ENCODE measurements at places on chromosomes 11 and 22.

DNA sequence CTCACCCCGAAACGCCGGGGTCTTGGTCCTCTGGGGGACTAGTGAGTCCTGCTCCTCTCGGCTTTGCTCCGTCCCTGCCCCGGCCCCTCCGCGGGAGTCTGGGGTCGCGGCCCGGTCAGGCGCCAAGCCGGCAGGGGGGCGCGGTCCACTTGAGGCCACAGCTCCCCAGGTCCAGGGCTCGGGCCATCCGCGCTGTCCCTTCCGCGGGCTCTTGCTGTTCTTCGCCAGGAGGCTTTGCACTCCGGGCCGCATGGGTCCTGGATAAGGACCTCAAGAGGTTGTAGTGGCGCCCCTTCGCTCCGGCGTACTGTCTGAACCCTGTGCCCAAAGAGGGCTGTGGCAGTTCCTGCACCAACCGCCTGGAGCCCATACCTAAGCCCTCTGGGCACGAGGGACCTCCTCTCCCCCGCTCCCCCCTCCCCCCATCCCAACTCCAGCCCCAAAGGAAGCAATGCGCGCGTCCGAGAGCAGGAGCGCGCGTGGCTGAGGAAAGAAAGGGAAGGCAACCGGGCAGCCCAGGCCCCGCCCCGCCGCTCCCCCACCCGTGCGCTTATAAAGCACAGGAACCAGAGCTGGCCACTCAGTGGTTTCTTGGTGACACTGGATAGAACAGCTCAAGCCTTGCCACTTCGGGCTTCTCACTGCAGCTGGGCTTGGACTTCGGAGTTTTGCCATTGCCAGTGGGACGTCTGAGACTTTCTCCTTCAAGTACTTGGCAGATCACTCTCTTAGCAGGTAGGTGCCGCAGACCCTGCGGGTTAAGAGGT, at the start of gene ADM:
Gene ADM, plus strand, starts transcription at position 579 of the 767 bp plus-strand sequence. CDS start 628 bp downstream, outside the sequence.
- DNase-seq = peak; percentile 62

- peak; percentile 19 for DNase-seq
Observed at GRCh38 chr22:23068832-23069385, 1.4 kb upstream of the GNAZ start.

DNA sequence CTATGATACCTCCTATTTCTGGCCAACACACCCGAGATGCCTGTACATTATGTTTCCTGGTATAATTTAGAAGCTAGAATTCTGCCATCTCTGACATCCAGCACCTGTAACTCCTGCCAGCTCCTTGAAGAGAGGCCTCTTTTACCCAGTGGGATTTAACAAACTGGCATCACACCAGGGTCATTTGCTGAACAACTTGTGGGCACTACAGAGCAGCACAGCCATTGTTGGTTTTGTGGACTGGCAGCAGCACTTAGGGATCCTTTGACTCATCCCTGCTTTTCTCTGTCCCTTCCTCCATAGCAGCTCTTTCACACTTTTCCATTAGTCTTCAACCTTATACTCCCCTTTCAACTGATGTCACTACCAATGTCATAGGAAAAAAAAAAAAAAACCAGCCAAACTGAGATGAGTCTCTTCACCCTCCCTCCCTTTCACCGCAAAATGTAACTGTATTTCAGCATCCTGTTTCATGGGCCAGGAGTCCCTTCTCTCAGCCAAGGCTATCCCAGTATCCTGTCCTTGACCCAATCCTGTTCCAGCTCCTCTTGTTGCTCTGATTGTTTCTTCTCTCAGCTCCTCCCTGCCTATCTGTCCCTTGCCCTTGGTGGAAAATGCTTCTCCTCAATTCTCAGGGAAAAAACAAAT, 68.7 kb downstream of the PPFIBP2 start:
- DNase-seq = no peak

GRCh38 chr11:15901790-15902189, 454.6 kb downstream of the SOX6 start:
- DNase-seq = no peak

DNA sequence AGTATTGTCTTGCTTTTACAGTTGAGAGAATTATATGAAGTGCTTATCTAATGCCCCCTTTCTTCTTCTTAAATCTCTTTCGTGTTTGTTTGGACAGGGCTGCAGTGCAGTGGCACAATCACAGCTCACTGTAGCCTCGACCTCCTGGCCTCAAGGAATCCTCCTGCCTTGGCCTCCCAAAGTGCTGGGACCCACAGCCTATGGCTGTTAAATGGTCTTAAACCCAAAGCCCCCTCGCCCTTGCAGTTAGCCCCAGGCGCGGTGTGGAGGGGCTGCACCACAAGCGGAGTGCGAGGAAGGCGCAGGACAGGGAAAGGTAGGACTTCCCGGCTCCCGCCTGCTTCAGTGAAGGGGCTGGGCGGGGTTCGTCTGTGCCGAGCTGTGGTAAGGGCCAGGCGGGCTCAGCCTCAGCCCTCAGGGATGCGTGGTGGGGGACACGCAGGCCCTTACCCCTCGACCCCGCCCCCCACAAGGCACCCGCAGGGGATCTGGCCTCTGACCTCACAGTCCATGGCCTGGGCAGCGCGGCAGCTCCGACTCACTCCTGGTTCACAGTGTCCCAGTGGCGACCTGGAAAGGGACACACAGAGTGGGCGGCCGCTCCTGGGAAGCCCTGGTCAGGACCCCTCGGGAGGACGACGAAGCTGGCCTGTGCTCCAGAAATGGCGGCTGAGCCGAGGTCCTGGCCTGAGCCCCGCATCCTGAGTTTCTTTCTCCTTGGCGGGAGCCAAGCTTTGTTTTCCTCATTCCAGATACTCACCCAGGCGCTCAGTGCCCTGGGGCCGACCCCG, 24.5 kb downstream of the BID start:
- DNase-seq = no peak

DNA sequence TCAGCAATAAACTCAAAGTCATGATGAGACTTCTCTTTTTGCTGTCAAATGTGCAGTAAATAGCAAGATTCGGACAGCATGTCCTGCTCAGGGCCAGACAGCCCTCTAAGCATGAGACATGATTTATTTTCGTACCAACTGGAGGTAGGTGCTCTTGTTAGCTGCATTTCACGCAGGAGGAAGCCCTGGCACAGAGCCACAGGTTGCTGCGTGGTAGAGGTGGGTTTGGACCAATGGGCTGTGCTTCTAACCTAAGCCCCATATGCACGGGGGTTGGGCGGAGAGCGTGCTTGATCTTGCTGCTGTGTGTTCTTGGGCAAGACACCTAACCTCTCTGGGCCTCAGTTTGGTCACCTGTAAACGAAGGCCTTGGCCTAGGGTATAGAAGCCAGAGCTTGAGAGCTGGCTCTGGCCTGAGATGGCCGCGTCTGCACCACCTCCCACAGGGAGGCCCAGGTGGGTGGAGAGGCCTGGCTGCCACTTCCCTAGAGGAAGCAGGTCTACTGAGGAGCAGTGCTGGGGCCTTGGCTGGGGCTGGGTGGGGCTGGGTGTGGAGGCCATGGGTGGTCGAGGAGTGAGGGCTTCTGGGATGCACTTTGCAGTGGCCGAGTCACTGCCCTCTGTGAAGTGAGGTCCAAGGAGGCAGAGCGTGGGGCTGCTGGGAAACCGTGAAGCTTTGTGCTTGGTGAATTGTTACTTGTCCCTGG, 38.5 kb upstream of the GRAMD4 start:
- DNase-seq = no peak

DNA sequence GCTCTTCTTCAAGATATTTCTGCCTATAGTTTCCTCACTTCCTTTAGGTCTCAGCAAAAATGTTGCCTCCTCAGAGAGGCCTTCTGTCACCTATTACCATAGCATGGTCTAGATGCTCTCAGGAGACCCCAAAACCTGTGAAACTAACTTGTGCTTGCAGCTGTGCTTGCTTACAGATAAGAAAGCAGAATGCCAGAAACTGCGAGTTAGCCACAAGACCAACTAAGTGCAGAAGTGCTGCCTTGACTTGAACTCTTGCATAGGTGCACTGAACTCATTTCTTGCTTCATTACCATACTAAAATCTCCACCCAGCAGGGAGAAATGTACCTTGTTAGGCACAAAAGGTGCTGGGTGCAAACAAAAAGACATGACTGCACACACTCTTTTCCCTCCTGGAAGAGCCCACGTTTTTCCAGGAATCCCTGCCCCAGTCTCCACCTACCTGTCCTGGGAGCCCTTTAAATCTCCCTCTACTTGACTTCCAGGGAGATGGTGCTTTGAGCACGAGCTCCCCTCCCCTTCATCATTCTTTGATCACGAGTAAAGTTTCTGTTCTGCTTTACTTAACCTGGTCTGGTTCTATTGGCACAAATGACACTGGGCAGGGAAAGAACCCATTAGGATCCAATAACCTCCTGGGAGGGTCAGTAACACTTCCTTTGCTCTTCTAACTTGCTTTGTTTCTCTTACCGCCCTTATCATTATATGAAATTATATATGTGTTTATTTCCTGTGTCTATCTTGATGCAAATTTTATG, 137.7 kb upstream of the DDI1 start:
- DNase-seq = no peak

DNA sequence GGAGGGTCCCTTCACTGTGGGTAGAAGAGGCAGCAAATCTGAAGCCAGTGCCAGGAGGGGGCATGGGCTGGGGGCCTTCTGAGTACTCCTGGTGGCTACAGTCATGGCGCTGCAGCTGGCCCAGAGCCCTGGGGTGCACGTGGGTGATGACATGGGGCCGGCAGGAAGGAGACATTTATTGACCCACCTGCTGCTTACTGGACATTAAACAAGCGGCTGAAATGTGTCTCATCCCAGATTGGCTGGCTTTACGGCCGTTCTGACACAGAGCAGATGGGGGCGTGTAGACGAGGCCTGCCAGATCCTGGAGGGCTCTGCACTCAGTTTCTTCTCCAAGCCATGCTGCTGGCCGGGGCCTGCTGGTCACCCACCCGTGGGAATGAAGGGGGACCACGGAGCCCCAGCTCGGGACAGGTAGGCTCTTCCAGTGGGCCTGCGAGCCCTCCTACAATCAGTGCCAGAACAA, 906.9 kb downstream of the BRD1 start:
- peak; percentile 8 for DNase-seq

DNA sequence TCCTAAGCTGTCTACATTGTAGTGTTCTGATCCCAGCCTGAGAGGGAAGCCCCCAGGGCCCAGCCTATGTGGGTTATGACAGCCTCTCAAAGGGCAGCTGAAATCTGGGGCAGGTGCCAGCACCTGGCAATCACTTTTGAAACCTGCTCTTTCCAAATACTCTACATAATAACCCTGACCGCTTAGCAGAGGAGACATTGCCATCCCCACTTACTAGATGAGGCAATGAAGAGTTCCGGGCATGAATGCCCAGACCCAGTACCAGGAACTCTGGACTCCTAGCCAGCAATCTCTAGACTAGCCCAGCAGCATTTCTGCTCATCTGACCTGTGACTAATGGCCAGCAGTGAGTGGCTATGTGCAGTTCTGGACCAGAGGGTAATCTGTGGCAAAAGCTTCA, 412.4 kb upstream of the CADM1 start:
- no peak for DNase-seq

DNA sequence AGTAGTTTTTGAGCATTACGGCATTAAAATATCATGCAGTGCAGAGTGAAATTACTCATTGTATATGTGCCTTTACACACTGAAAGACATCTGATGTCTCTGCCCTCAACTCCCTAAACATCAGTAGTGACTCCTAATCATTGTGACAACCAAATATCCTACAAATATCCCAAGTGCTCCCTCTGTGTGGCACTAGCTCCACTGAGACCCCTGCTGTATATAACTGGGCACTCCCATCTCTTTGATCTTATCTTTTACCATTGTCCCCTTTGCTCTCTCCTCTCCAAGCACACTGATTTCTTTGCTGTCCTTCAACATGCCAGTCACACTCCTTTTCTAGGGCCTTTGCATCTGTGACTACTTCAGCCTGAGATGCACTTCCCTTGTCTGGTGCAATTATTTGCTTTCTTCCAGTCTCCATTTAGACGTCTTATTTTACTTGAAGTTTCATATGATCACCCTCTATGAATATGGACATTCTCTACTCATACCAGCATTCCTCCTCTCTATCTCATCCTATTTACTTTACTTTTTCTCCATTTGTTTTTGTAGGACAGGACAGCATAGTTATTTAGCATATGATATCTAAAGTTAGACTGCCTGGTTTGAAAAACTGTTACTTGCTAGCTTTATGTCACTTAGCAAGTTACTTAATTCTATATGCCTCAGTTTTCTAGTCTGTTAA, 2.4 kb downstream of the SLC5A12 start:
- DNase-seq = no peak

DNA sequence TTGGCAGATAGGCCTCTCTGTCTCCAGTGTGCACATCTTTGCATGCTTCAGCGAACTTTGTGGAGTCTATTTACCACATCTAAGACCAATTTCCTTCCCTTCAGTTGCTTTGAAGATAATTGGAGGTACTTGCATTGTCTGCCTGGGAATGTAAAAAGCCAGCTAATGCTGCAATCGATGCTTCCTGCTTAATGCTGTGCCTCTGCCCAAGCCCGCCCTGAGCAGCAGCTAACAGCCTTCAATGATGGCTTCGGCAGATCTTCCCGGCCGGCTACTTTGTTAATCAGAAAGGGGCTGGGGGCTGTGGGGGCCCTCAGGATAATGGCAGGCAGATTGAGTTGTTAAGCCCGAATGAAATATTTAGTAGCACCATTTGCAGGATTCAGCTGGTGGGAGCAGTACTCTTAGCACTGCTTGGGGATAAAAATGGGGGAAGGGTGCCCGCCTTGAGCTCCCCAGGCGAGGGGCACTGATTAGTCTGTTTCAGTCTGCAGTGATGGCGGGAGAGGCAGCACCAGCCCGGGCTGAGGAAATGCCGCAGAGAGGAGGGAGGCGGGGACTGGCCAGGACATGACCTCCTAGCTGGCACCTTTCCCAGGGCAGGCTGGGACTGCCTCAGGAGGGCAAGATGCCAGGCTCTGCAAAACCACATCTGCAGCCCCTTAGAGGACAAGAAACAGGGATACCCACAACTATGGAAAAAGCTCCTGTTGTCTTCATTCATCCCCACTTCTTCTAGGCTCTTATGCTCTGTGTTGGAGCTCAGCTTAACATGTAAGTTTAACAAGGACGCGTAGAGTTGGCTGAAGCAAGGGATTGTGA, 460.0 kb downstream of the BUD13 start:
- DNase-seq = no peak

DNA sequence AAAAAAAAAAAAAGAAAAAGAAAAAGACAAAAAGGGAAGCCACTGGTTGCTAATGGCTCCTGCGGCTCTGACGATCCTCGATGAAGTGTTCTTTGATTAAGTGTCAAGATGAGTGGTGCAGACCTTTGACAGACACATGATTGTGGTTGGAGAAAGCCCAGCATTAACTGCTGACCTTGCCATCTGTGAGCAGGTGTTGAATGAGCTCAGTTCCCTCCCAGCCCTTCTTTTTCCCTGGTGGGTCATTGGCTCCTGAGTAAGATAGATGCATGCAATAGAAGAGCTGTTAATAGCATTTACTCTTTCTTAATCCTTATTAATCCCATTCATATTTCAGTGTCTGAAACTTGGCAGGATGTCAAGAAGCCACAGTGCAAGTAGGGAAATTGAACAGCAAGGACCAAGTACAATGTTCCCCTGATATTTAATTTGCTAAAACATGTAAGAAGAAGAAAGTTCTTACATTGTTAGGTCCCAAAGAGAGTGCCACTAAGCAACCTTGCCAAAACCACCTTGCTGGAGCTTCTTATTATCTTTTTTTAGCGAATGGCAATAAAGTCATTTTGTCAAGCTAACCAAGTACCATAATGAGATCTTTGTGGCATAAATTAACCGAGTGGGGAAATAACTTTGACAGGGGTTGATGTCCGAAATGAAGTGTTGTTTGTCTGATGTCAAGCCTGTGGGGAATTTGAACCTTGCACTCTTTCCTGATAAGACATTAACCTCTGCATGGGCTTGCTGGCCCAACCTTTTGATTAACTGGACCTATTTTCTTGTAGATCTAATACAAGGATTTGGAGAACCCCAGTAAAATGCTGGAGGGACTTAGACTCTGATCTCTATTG, 113.7 kb downstream of the PTPRJ start:
- DNase-seq = no peak

- no peak for DNase-seq
Observed at GRCh38 chr11:64878223-64878493, 263 bp downstream of the EHD1 start.
